ENCODE measurements at places on chromosomes 7 and 10. TPM values are rescaled to one million over a fixed set of nuclear protein-coding genes. Genes with fewer than 3 reads are reported as not detected.

Gene CDK5
- 23.5 TPM for total RNA-seq

Gene ABCB8
- 42.3 TPM for total RNA-seq

Gene PKD2L1
- total RNA-seq: not detected

Gene CHRM2
- not detected for total RNA-seq

DNA sequence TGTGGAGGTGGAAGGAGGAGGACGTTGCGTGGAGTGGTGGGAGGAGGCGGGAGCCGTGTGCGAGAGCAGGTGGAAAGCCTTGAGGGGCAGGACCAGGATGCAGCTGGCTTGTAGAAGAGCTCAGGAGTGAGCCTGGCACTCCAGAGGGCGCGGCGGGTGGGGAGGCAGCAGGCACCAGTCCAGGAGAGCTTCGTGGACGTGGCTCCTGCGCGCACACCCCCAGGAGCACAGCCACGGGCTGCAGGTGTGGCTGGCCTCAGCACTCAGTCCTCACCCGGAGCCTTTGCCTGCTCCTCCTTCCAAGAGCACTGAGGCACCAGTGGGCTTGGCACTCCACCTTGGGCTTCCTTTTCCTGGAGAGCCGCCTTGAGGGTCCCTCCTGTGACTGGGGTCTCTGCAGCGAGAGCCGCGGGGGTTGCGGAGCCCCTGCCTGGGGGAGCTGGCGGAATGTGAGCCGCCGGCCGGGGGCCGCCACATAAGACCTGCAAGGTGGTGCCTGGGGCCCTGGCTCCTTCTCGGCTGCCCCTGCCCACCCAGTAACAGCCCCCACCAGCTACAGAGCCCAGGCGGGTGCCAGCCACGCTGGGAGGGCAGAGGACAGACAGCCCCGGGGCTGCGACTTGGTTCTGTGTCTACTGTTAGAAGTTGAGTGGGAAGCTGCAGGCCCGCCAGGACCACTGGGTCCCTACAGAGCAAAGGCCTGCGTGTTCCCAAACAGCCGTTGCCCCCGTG is 11.1 kb downstream of the MAFK start:
- DNase-seq: no peak

GRCh38 chr10:926075-926698 is 5.3 kb downstream of the LARP4B start:
- no peak for DNase-seq

- DNase-seq: no peak
Measured at GRCh38 chr10:18100669-18101068, 39.6 kb upstream of the CACNB2 start.

DNA sequence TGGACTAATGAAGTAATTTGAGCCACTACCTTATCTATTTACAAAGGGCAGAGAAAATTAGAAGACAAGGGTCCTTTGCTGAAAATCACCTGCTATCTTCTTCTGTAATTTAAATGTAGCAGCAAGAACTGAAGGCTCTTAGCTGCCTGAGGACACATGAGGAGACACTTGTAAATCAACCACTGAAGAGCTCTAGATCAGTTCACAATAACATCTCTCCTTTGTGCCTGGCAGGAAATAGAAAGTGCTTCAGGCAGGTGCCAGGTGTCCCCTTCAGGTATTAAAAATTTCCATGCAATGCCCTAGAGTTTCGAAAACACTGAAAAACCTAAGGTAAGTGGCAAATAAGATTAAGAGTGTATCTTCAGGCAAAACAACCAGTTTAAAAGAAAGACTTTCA is 474.6 kb downstream of the GRM8 start:
- DNase-seq: no peak

GRCh38 chr10:69648461-69648860 is 18.4 kb downstream of the FAM241B start:
- no peak for DNase-seq
